Fibroblast of skin of abdomen (primary cell): ENCODE measurements at places on chromosomes 12 and 14.

- no peak for DNase-seq
Measured at GRCh38 chr12:68081561-68081960, 78.0 kb downstream of the IFNG start.

GRCh38 chr12:92234533-92234932 is 88.9 kb upstream of the BTG1 start:
- DNase-seq, result peak; percentile 7

- no peak for DNase-seq
Measured at GRCh38 chr12:114954511-114955055, 270.6 kb upstream of the TBX3 start.

GRCh38 chr12:1533602-1534304 is 60.6 kb downstream of the FBXL14 start:
- DNase-seq, result peak; percentile 22

- DNase-seq, result no peak
Measured at GRCh38 chr14:102690509-102691286, 86.6 kb upstream of the TRAF3 start.

GRCh38 chr12:98954506-98954905 is 309.4 kb downstream of the APAF1 start:
- DNase-seq, result no peak

DNA sequence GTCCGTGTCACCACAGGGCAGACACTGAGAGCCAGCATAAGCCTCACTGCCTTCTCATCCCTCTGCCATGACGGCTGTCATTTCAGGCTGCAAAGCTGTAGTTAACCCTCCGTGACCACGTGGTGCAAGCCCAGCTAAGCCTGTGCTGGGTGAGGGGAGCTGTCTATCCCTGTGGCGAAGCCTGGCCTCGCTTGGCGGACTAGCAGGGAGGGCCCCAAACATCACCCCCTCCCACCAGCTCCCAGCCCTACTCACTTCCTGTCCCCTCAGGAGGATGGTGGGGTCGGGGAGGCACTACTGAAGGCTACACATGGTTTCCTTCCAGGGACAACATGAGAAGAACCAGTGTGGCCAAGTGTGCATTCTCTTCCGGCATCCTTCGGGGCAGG is 88.2 kb downstream of the CHGA start:
- no peak for DNase-seq

DNA sequence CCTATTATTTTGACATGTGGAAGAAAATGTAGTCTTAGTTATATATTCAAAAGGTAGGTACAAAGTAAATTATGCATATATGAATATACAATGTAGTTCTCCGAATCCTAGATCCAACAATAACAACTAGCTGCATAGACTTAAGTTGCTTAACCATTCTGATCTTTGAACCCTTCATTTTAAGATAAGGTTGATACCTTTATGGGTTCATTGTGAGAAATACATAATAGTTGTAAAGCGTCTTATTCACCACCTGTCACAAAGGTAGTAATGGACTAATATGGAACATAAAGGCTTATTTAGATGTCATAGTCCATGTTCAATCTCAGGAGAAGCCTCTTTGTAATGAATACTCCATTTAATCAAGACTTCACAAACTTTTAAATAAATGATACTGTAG is 263.6 kb downstream of the TMTC2 start:
- no peak for DNase-seq

DNA sequence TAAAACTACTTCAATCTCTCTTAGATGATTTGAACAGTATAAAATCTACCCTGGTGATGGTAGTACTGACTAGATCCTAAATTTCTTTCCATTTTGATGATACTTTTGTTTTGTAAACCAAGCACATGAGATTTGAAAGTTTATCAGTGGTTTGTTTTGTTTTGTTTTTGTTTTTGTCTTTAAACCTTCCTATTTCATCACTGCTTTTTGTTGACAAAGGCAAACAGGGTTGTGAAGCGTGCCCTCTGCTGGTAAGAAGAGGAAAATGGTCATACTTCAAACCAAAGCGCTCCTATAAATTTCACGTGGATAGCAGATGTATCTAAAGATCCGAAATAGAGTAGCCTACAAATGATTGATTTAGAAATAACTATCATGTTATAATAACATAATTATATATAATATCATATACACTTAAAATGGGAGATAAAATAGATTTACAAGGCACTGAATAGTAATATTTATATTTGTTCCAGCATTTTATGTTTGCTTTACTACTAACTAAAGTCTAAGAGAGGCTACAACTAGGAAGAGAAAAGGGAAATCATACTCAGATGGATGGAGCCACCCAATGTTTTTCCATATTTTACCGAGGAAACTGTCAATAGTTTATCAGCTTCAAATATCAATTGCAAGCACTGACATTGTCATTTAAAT is 254.0 kb upstream of the USP15 start:
- DNase-seq, result peak; percentile 18

DNA sequence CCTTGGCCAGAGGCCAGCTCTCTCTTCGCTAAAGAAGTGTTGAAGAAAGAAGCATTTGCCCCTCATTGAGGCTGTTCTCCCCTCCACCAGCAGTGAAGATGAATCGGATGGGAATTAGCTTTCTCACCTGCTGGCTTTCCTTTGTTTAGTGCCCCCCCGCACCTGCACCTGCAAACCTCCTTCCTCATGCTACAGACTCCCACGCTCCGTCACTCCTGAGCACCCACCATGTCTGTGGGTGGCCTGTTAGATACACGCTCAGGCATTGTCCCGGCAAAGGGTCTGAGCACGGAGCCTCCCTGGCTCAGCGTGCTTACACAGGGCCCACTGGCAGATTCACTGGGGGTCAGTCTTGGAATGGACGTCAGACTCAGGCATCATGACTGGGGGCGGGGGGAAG is 121.6 kb downstream of the GLT1D1 start:
- no peak for DNase-seq

GRCh38 chr12:5689773-5690172 is 255.3 kb downstream of the ANO2 start:
- no peak for DNase-seq

DNA sequence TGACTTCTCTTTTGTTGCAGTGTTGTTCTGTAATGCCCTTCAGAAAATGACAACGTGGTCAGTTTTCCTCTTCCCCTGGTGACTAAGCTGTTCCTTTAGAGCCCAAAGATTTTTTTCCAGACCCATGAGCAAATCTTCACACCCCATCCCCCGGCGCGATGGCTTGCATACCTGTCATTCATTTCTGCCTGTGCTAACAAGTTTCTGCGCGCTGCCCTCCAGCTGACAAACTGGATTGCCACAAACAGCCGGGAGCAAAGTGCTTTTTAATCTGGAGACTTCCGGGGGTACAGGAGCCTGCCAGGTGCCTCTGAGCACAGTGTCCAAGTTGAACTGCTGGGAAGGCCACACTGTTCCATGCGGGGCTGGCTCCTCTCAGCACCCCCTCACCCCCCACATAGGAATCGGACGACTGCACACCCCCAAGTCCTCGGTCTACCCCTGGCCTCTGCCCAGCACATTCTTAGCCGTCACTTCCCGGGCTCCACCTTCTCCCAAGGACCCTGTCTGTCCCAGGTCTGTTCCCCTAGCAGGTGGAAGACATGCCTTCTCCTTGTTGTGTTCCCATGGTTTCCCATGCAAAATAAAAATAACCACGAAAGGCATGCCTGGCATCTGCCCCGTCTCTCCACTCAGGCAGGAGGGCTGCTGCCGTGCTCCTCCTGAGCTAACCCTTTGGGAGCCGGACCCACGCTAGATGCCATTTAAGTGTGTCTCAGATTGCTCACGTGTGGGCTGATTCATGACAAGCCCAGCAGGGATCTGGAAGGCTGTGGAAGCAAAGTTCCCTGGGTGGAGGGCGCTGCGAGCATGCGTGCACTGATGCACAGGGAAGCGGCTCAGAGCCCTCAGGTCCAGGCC is 14.1 kb downstream of the RILPL1 start:
- DNase-seq, result peak; percentile 51
